Left ventricle myocardium inferior (tissue), 1 donor: ENCODE measurements at places on chromosomes 2 and 18. TPM values are rescaled to one million over a fixed set of nuclear protein-coding genes. Genes with fewer than 3 reads are reported as not detected.

GRCh38 chr2:224145751-224146355 lies 106.8 kb upstream of the SERPINE2 start:
- peaks cover 6% of the 10 kb centered on the region for H3K4me1 ChIP-seq
- H3K36me3 ChIP-seq = no peaks in the 10 kb centered on the region
- no peaks in the 10 kb centered on the region for H3K27me3 ChIP-seq
- no peak for DNase-seq

DNA sequence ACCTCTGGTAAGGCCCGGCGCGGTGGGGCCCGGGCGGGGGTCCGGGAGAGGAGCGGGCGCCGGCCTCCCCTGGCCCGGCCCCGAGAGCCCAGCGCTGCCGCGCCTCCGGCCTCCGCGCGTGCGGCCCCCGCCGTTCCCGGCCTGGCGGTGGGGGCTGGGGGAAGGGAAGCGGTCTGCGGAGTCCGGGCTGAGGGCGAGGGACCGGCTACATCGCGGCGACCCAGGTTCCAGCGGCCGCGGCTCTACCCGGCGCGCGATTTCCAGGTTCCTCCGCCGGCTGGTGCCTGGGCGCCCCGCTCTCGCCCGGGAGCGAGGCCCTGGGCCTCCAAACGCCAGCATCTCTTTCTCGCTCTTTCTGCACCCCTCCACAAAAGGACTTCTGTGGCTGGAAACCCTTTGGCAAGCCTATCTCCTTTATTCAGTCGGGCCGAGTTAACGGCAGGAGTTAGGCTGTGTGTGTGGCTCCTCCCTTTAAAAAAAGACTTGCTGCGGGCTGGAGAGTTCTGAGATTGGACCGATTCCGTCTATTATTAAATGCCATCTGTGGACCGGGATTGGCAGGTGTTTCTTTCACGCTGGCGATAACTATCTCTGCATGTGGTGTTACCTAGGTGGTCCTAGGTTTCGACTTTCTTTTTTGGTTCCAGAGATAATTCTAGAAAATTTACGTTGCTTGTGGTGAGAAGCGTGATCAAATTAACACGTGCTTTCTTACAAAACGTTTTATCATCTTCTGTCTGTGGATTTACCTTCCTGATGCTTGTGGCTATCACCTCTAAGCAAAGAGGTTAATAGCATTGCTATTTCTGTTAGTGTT lies 592 bp downstream of the ME2 start:
- H3K4me3 ChIP-seq = peak overlapping the region; percentile 82
- DNase-seq = no peak
- peaks cover 22% of the 10 kb centered on the region for H3K4me1 ChIP-seq
- no peaks in the 10 kb centered on the region for H3K36me3 ChIP-seq
- H3K27ac ChIP-seq = peak overlapping the region; percentile 95

DNA sequence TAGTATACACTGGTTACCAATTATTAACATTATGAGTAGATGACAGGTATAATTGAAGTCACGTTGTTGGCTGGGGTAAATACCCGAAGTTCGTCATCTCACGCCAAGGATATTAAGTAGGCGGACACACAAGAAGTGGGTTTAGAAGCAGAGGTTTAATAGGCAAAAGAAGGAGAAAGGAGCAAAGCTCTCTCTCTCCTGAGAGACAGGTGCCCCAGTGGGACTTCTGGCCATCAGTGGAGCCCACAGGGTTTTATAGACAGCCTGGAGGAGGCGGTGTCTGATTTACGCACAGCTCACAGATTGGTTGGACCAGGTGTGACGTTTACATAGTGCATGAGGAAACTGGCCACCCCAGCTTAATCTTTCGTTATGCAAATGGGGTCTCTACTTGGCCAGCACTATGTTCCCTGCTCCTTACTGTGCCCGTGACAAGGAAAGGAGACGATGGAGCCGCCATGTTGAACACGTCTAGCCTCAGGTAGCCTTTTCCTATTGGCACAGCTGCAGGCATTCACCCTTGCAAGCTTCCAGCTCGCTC lies 128.8 kb upstream of the KYNU start:
- no peaks in the 10 kb centered on the region for H3K36me3 ChIP-seq
- no peak for DNase-seq
- H3K27ac ChIP-seq = no peak overlapping the region
- H3K4me3 ChIP-seq = no peak overlapping the region

DNA sequence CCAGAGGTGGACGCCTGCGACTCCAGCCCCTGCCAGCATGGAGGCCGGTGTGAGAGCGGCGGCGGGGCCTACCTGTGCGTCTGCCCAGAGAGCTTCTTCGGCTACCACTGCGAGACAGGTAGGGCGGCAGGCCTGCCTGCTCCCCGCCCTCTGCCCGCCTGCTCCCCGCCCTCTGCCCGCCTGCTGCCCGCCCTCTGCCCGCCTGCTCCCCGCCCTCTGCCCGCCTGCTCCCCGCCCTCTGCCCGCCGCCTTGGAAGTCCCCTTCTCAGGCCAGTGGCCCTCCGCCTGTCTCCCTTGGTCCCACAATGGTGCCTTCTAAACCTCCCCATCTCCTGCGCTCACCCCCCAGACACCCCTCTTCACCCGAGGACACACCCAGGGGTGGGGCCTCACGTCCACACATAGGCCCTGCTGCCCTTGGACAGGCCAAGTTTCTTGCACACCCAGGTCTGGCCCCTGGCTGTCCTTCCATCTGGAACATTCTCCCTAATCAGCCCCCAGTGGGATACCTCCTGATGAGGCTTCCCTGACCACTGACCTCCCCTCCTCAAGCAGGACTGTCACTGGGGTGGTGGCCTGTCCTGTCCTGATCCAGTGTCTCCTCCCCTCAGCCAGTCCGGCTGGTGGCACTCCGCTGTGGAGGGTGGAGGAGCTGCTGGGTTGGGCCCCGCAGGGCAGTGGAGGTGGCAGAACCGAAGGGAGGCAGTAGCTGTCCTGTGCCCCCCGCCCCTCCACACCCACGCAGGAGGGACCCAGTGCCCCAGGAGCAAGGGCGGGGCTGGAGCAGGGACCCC lies 37.9 kb downstream of the MTERF4 start:
- H3K36me3 ChIP-seq = peaks cover 20% of the 10 kb centered on the region
- peaks cover 11% of the 10 kb centered on the region for H3K4me1 ChIP-seq
- DNase-seq = no peak
- H3K27ac ChIP-seq = no peak overlapping the region

DNA sequence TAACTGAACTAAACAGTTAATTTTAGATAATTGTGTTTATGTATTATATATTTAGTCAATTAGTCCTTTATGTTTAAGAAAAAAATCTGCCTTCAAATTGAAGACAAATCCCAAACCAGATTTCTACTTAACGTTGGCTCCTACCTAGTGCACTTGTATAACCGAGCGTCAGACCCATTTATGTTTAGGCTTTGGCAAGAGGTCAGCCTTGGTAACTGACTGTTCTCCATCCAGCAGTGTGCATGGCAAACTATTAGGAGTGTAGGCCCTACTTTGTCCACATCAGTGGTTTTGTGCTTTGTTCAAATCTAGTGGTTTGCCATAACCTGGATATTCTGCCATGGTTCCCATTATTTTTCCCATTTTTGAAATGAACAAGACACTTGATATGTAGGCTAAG lies 114.8 kb downstream of the MIB1 start:
- H3K27ac ChIP-seq = no peak overlapping the region
- no peaks in the 10 kb centered on the region for H3K27me3 ChIP-seq
- no peaks in the 10 kb centered on the region for H3K4me1 ChIP-seq
- peaks cover 32% of the 10 kb centered on the region for H3K36me3 ChIP-seq
- no peak for DNase-seq

- DNase-seq = no peak
- no peaks in the 10 kb centered on the region for H3K27me3 ChIP-seq
- H3K4me1 ChIP-seq = peaks cover 27% of the 10 kb centered on the region
- peak overlapping the region; percentile 90 for H3K27ac ChIP-seq
Measured at GRCh38 chr2:238391042-238391689, 35.6 kb upstream of the ASB1 start.

- no peaks in the 10 kb centered on the region for H3K36me3 ChIP-seq
- peak overlapping the region; percentile 42 for H3K27ac ChIP-seq
- no peak overlapping the region for H3K4me3 ChIP-seq
- H3K27me3 ChIP-seq = no peaks in the 10 kb centered on the region
- DNase-seq = no peak
Measured at GRCh38 chr2:42939411-42940206, 147.2 kb upstream of the HAAO start.

- no peaks in the 10 kb centered on the region for H3K36me3 ChIP-seq
- no peak overlapping the region for H3K4me3 ChIP-seq
- no peaks in the 10 kb centered on the region for H3K4me1 ChIP-seq
- DNase-seq = no peak
- H3K27me3 ChIP-seq = no peaks in the 10 kb centered on the region
Measured at GRCh38 chr2:103873716-103874351, 980.1 kb upstream of the POU3F3 start.

- no peaks in the 10 kb centered on the region for H3K4me1 ChIP-seq
- peaks cover 77% of the 10 kb centered on the region for H3K27me3 ChIP-seq
- no peaks in the 10 kb centered on the region for H3K36me3 ChIP-seq
Measured at GRCh38 chr2:239684996-239685395, 284.2 kb upstream of the HDAC4 start.

GRCh38 chr2:70070542-70071268 lies 16.6 kb upstream of the PCBP1 start:
- peak; percentile 31 for DNase-seq
- H3K27ac ChIP-seq = peak overlapping the region; percentile 77
- peaks cover 24% of the 10 kb centered on the region for H3K4me1 ChIP-seq
- no peaks in the 10 kb centered on the region for H3K27me3 ChIP-seq
- H3K36me3 ChIP-seq = peaks cover 44% of the 10 kb centered on the region

- H3K27me3 ChIP-seq = peaks cover 22% of the 10 kb centered on the region
- no peak overlapping the region for H3K27ac ChIP-seq
- H3K4me3 ChIP-seq = no peak overlapping the region
- no peak for DNase-seq
- no peaks in the 10 kb centered on the region for H3K36me3 ChIP-seq
- H3K4me1 ChIP-seq = no peaks in the 10 kb centered on the region
Measured at GRCh38 chr2:110881908-110882307, 149.5 kb downstream of the ACOXL start.

GRCh38 chr18:23283916-23284430 lies 148.7 kb downstream of the CABLES1 start:
- no peak for DNase-seq
- H3K4me1 ChIP-seq = no peaks in the 10 kb centered on the region
- no peaks in the 10 kb centered on the region for H3K27me3 ChIP-seq
- no peaks in the 10 kb centered on the region for H3K36me3 ChIP-seq
- H3K4me3 ChIP-seq = no peak overlapping the region

DNA sequence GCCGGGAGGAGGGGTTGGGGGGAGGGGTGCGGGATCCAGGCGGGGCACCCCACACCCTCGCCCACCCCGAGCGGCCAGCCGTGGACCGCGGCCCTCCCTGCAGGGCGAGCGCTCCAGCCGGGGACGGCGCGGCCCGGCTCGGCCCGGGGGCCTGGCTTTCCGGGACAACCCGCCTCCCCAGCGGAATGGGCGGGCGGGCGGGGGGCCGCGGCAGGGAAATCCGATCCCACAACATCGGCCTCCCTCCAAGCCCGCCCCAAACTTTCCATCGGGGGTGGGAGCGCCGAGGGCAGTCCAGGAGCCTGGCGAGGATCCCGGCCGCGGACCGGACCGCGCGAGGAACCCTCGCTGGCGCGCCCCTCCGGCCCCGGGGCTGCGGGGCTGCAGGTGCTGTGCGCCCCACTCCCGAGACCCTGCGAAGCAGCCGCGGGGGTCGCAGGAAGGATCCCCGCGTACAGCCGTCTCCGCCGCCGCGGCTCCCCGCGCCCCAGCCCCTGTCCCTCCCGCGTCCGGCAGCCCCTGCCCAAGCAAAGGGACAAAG lies 529 bp downstream of the SEMA4C start:
- no peaks in the 10 kb centered on the region for H3K27me3 ChIP-seq
- peak overlapping the region; percentile 98 for H3K27ac ChIP-seq
- peaks cover 98% of the 10 kb centered on the region for H3K4me1 ChIP-seq
- H3K4me3 ChIP-seq = peak overlapping the region; percentile 83
- DNase-seq = peak; percentile 87

DNA sequence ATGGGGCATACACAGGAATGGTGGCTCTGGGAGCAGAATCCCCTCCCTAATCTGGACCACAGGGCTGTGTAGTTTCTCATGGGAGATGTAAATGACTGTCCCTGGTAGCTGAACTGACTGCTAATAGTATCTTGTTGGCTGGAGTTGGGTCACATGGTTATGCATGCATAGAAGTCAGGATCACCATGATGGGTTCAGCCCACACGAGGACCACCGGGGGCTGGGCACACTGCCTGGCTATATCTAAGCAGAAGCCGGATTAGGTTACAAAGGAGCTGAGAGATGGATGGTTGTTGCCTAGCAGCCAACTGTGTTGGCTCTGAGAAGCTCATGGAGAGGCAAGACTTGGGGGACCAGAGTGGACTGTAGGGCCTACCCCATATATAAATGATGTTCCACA lies 6.7 kb upstream of the MAP3K2 start:
- H3K27ac ChIP-seq = no peak overlapping the region
- no peaks in the 10 kb centered on the region for H3K27me3 ChIP-seq
- H3K4me1 ChIP-seq = peaks cover 12% of the 10 kb centered on the region
- no peak overlapping the region for H3K4me3 ChIP-seq

DNA sequence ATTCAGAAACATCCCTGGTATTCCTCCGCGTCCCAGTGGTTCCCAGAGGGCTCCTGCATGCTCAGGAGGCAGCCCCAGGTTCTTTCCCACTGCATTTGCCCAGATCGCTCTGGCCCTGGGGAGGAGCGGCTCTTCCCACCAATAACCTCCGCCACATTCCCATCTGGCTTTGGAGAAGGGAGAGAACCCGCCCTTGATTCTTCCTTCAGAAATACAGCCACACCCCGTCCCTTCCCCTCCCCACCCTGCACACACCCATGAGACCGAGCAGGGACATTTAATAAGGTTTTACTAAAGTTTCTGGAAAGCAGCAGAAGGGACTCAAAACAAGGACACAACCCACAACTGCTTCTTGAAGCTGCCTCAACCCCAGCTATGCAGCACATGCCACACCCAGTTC lies 21.9 kb downstream of the ARID5A start:
- no peak overlapping the region for H3K27ac ChIP-seq
- no peak overlapping the region for H3K4me3 ChIP-seq
- H3K27me3 ChIP-seq = no peaks in the 10 kb centered on the region
- no peak for DNase-seq
- H3K36me3 ChIP-seq = no peaks in the 10 kb centered on the region

GRCh38 chr2:30803281-30803680 lies 4.0 kb downstream of the CAPN13 start:
- peaks cover 8% of the 10 kb centered on the region for H3K4me1 ChIP-seq
- DNase-seq = no peak
- H3K4me3 ChIP-seq = no peak overlapping the region
- no peaks in the 10 kb centered on the region for H3K36me3 ChIP-seq
- H3K27me3 ChIP-seq = peaks cover 54% of the 10 kb centered on the region

KIAA2012 gene
- not detected for total RNA-seq

ASB18 gene
- 11.3 TPM for total RNA-seq

ITGB6 gene
- 0.99 TPM for total RNA-seq

PLCL1 gene
- total RNA-seq = 78.6 TPM

HTRA2 gene
- 26.6 TPM for total RNA-seq

PDIA6 gene
- total RNA-seq = 107 TPM
